ENCODE measurements at places on chromosomes 5 and 9.
A peak's percentile ranks its signal among the peaks of the same experiment; 100 is the strongest.

DNA sequence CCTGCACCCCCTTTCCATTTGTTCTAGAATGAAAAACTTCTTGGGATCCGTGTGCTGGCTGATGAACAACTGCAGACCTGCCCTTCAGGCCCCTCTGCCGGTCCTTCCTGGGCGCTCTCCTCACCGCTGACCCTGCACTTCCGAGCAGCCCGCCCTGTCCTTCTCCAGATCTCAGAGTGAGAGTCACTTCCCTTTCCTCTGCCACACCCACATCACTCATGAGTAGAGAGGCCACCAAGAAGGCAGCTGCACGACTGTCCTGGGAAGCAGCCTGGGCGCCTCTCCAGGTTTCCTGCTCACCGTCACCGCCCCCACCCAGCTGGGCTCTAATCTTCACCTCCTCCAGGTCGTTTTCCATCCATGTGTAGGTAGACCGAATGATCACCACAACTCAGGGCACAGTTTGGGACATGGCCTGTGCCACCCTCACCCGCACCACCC lies 35.0 kb upstream of the NSMF start:
- peak; percentile 6 for DNase-seq

DNA sequence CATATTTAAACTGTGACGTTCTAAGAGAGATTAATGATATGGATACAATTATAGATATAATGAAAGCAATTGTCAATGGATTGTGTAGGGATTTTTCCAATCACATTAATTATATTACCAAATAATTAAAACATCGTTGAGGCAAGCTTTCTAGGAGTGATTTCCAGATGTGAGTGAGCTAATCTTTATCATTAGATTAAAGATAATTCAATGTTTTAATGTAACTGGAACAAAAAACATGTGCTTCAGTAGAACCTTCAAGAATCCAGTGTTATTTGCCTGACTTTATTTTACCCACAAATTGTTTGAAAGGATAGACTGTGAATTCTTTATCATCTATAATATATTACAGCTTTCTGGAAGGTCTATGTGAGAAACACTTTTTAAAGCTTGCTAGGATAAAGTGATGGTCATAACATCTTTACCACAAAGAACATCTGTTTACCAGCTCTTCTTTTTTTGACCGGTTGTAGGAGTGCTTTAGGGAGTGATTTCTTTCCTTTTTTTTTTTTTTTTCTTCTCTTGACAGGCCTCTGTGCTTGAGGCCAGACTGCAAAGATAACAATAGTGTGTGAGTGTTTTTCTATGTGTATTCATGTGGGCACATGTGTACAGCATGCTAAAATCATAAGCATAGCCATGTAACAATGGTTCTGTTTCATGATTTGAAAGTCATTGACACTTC lies 35.0 kb downstream of the SNCAIP start:
- no peak for DNase-seq

GRCh38 chr9:33443464-33444154 lies 3.8 kb downstream of the AQP3 start:
- no peak for DNase-seq

DNA sequence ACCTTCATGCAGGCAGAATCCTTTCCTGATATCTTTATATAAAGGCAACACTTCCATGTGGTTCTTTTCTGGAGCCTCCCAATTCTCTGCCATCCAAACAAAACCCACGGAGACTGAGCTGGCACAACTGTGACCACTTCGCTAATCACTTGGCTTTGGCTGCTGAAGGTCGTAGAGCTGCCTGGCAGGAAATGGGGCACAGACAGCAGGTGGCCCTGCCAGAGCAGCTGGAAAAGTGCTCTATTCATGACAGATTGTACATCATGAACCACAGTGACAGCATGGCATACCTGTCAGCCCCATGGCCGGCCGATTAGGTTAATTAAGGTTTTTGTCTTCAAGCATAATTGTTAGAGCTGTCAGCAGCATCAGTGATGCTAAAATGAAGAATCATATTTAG lies 141.9 kb upstream of the ANKRD55 start:
- DNase-seq = no peak

DNA sequence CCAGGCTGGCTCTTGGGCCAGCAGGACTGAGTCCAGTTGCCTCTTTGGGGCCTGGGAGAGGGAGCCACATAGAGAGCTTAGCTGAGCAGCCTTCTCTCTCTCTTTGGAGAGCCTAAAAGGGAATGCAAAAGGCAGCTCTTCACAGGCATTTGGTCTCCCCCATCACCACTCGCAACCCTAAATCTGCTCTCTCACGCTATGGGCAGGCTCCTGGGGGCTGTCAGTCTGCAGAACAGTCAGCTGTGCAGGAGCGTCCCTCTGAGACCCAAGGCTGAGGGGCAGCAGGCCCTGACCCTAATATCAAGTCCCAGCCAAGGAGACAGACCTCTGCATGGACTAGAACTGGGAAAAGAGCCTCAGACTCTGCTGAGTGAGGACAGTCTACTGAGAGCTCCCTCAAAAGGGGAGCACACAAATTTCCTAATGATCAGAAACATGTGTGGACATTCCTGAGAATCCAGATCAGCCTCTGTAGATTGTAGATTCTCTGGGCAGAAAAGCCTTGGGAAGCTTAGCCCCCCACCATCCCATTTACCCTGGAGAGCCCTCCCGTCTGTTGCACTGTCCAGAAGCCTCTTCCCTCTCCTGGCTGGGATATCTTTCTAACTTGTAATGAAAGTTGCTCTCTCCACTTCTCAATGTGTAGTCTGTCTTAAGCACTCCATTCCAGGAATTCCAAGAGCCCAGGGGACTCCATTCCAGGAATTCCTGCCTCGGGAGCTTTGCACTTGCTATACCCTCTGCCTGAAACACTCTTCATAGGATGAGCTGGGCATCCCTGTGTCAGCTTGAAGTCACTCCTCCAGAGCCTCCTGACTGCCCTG lies 79.4 kb downstream of the FAM114A2 start:
- DNase-seq = no peak
